ENCODE measurements at places on chromosomes 7 and 10. TPM values are rescaled to one million over a fixed set of nuclear protein-coding genes. Genes with fewer than 3 reads are reported as not detected.

Gene CALHM1
- not detected for total RNA-seq

Gene TFEC
- total RNA-seq = 29.1 TPM

Gene RARRES2
- total RNA-seq = not detected

Gene ATXN7L1
- 10.0 TPM for total RNA-seq

Gene HSPA14
- 27.7 TPM for total RNA-seq

Gene FMC1
- total RNA-seq = 8.3 TPM

Gene STRA8
- total RNA-seq = not detected

Gene CACNA2D1
- 102 TPM for total RNA-seq

Gene ADCYAP1R1
- total RNA-seq = 0.93 TPM

Gene UPK3BL1
- 7.0 TPM for total RNA-seq

Gene FAM25A
- total RNA-seq = not detected

Gene PTF1A
- total RNA-seq = not detected

Gene PROSER2
- 10.2 TPM for total RNA-seq

Gene GIMAP4
- 242 TPM for total RNA-seq

Gene RASSF4
- 3.7 TPM for total RNA-seq

Gene OPN4
- total RNA-seq = not detected

Gene CYP26C1
- total RNA-seq = 0.80 TPM

Gene CALML3
- not detected for total RNA-seq

Gene CFAP69
- total RNA-seq = 3.5 TPM

Gene NAT16
- not detected for total RNA-seq

Gene MOGAT3
- not detected for total RNA-seq

Gene UPK3BL2
- 0.80 TPM for total RNA-seq

Gene ELFN1
- 0.53 TPM for total RNA-seq

Gene UPK3B
- total RNA-seq = 0.13 TPM

Gene NCAPG2
- total RNA-seq = 67.6 TPM

Gene HOXA9
- total RNA-seq = 27.9 TPM

Gene CYP3A5
- total RNA-seq = not detected

Gene TTYH3
- total RNA-seq = 68.9 TPM

Gene TDRD1
- total RNA-seq = not detected

Gene KCNMA1
- total RNA-seq = 1.1 TPM

Gene RNF148
- 4.4 TPM for total RNA-seq

Gene GJD4
- total RNA-seq = not detected

Gene ODAD2
- 0.27 TPM for total RNA-seq

Gene TMEM196
- not detected for total RNA-seq

Gene NYAP1
- total RNA-seq = 2.7 TPM

Gene IQUB
- total RNA-seq = 0.43 TPM

Gene CCSER2
- 50.8 TPM for total RNA-seq

Gene CLEC5A
- total RNA-seq = not detected

Gene HACD1
- 27.6 TPM for total RNA-seq

Gene HABP2
- not detected for total RNA-seq

Gene CLRN3
- not detected for total RNA-seq

Gene PTPRZ1
- under 0.01 TPM for total RNA-seq

Gene KCNIP2
- 0.79 TPM for total RNA-seq

Gene SMKR1
- total RNA-seq = 0.13 TPM

Gene SCART1
- total RNA-seq = 0.86 TPM

Gene PNLIP
- total RNA-seq = not detected

Gene TAS2R4
- 1.7 TPM for total RNA-seq

Gene LDB1
- total RNA-seq = 41.7 TPM

Gene LGI1
- total RNA-seq = not detected

Gene FAM13C
- 0.93 TPM for total RNA-seq

Data from thoracic aorta endothelial cell (primary cell).